Midbrain (tissue), 1 donor: ENCODE measurements at places on chromosomes 1 and 21.
A peak's percentile ranks its signal among the peaks of the same experiment; 100 is the strongest.

GRCh38 chr1:62355095-62355494 is 35.9 kb upstream of the KANK4 start:
- DNase-seq = no peak

DNA sequence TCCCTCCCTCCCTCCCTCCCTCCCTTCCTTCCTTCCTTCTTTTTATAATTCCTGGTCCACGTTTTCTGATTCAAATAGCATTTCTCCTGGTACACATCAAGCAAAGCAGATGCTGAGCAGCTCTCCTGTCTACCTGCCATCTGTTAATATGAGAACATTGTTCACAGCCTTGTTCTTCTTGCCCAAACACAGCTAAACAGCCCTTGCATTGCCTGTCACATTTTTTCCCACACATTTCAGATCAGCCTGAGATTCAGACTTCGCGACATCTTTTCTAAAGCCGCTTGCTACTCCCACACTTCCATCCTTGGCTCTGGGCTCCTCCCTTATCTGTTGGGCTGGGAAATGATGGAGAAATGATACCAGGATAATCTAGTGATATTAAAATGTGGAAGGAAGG is 200.5 kb downstream of the PCP4 start:
- DNase-seq = no peak

- no peak for DNase-seq
Observed at GRCh38 chr1:195054217-195054687, 1554.0 kb downstream of the KCNT2 start.

DNA sequence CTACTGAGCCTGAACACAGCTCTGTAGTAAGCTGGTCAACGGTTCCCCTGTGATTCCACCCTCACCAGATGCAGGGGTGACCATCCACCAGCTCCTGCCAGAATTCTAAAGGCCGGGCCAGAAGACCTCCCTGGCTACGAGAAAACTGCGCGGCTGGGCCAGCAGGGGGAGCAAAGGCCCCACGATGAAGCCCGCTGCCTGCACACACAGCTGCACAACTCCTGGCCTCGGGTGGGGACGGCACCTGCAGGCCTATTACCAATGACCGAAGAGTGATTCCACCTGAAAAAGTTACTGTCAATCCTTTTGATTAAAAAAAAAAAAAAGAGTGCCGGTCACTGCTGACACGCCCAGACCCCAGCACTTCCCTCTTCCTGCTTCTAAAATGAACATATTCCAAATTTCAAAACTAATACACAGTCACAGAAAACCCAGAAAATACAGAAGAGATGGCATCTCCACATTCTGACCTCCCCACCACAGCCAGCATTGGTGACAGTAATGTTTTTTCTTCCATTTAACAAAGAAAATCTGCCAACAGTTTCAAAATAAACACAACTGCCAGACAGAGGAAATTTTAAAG is 49.8 kb upstream of the RIPK4 start:
- peak; percentile 39 for DNase-seq

DNA sequence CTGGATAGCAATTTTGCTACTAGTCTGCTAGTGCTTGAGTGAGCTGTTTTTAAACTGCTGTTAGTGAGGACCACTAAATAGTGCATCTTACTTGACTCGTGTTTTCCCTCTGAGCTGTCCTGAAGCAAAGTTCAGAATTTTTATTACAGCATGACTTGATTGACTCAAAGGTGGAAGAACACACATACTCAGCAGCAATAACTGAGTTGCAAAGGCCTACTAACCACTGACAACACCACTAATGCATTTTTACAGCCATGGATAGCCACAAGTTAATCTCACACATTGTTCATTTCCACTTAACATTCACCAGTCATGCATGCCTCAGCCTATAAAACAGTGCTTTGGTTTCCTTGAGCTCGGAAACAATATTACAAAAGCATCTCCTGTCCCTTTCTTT is 148.7 kb downstream of the RUNX1 start:
- no peak for DNase-seq

DNA sequence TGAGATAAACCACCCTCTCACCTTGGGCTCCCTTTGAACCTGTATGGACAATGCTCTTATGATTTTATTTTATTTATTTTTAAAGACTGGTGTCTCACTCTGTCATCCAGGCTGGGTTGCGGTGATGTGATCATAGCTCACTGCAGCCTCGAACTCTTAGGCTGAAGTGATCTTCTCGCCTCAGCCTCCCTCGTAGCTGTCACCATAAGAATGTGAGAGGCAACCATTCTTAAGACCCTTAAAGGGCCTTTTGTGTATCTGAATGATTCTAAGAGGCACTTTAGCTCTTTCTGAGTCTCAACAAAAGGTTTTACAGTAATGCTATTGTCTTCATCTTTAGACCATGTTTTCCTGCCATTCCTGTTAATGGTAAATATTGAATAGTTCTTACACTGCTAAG is 67.0 kb downstream of the IVNS1ABP start:
- no peak for DNase-seq

DNA sequence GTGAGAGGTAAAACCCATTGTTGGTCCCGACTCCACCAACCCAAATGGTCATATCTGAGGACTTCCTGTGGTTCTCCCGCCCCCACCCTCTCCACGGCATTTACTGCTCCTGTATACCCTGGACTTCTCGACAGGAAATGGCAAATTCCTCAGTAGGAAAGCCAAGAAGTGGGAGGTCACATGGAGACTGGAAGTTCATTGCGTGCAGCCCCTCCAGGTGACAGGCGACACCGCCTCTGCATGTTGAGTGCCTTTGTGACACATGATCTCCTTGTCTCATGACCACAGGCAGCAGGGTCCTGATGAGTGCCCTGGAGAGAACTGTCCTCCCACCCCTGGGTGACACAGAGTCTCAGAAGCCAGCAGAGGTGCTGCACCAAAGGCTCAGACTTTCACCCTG is 24.2 kb downstream of the ERG start:
- DNase-seq = no peak

DNA sequence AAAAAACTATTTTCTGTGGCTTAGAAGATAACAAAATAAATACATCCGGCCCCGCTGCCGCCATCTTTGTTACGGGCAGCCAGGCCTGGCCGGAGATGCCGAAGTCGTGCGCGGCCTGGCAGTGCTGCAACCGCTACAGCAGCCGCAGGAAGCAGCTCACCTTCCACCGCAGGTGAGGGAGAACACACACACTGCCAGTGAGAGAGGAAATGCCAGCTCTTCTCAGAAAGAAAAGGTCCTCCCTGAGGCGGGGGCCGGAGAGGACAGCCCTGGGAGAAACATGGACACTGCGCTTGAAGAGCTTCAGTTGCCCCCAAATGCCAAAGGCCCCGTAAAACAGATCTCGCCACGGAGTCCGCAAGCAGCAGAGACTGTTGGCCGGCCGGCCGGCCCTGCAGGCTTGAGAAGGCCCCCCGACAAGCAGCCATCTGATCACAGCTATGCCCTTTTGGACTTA is 323.2 kb downstream of the AMY1C start:
- DNase-seq = no peak

- no peak for DNase-seq
Observed at GRCh38 chr1:12162459-12163137, 4.2 kb upstream of the TNFRSF1B start.

- DNase-seq = no peak
Observed at GRCh38 chr1:156165083-156165482, 11.7 kb downstream of the SEMA4A start.

DNA sequence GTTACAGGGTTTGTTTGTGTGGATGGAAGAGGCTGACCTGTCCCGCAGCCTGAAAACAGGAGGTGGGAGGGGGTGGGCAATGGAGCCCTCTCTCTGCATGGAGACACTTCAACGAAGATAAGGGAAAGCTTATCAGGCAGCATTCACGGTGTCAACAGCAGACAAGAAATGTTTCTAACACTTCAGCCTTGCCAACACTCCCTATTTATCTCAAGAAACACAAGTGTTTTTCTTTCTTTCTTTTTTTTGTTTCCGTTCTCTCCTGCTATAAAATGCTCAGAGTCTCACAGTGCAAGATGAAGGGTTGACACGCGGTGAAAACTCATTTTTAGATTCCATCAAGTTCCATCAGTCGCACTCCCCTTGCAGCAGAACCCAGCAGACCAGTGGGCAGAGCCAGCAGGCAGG is 594.4 kb downstream of the MATN1 start:
- DNase-seq = no peak

- DNase-seq = no peak
Observed at GRCh38 chr1:34754964-34755637, at the start of gene GJB5. Gene GJB5 (plus strand): TSS chr1:34755047. CDS start chr1:34757331, 2,284 bp downstream.
